ENCODE measurements at places on chromosomes 2 and 18. TPM values are rescaled to one million over a fixed set of nuclear protein-coding genes. Genes with fewer than 3 reads are reported as not detected.

The ITGB6 gene
- total RNA-seq = 0.33 TPM

GRCh38 chr18:9103376-9103873 lies 926 bp downstream of the NDUFV2 start:
- peaks cover 8% of the 10 kb centered on the region for H3K36me3 ChIP-seq
- peaks cover 23% of the 10 kb centered on the region for H3K4me1 ChIP-seq
- DNase-seq = peak; percentile 29
- peak overlapping the region; percentile 93 for H3K27ac ChIP-seq

DNA sequence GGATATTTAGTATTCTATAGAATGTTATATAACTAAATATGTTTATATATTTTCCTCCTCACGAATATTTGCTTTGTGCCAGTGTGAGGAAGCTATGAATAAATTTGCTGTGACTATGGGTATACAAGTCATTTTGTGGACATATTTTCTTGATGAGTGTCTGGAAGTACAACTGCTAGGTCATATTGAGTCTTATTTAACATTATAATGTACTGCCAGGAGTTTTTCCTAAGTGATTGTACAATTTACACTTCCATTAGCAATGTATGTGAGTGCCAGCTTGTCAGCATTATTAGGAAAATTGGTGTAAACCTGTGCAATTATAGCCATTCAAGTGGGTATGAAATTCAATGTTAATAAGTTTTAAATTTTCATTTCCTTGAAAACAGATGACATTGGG lies 1328.9 kb upstream of the TMEFF2 start:
- H3K27me3 ChIP-seq = no peaks in the 10 kb centered on the region
- H3K27ac ChIP-seq = no peak overlapping the region
- H3K4me3 ChIP-seq = no peak overlapping the region
- H3K4me1 ChIP-seq = no peaks in the 10 kb centered on the region
- no peak for DNase-seq

DNA sequence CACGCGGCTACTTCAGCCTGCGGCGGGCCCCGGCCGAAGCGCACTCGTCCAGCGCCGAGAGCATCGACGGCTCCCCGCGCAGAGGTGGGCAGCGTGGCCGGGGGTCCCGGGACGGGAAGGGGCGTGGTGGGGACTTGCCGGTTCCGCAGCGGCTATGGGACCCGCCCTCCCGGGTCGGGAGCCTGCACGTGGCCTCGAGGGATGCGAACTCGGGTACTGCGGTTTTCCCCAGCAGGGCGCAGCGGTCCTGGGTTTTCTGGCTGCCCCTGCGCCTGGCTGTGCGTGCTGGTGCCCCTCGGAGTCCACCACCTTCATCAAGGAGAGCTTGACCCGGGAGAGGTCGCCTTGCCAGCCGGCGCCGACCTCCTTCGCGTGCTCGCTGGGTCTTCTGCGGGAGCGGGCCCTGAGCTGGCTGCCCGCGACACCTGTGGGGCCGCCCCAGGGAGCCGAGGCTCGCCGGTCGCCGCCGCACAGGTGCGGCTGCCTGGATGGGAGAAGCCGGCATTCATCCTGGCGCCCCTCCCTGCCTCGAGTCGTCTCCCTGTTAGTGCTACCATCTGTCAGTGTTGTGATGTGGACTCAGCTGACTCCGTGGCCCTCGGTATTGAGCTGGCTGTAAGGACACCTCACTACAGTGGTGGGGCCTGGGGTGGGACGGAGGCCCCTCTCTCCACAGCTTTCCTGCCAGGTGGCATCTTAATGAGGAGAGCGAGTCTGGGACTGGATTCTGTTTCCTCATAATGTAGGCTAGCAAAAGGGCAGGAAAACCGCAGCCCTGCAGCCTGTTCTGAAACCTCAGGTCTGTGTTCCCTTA lies 177.3 kb downstream of the AGAP1 start:
- no peaks in the 10 kb centered on the region for H3K36me3 ChIP-seq
- H3K27me3 ChIP-seq = peaks cover 54% of the 10 kb centered on the region
- DNase-seq = no peak
- no peak overlapping the region for H3K4me3 ChIP-seq

The ANKAR gene
- 10.0 TPM for total RNA-seq

DNA sequence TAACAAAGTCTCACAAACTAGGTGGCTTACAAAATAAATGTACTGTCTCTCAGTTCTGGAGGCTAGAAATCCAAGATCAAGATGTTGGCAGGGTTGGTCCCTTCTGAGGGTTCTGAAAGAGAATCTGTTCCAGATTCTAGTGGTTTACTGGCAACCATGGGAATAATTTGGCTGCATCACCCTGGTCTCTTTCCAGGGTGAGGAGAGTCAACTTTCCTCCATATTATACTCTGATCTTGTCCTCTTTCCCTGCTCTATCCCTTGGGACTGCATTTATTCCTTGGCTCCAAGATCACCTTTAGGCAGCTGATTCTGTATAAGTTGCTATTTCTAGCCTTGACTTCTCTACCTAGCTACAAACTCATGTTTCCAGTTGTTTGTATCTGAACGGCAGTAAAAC lies 35.2 kb downstream of the SLC40A1 start:
- H3K4me3 ChIP-seq = no peak overlapping the region
- no peak for DNase-seq
- no peaks in the 10 kb centered on the region for H3K27me3 ChIP-seq
- no peaks in the 10 kb centered on the region for H3K36me3 ChIP-seq
- no peaks in the 10 kb centered on the region for H3K4me1 ChIP-seq

DNA sequence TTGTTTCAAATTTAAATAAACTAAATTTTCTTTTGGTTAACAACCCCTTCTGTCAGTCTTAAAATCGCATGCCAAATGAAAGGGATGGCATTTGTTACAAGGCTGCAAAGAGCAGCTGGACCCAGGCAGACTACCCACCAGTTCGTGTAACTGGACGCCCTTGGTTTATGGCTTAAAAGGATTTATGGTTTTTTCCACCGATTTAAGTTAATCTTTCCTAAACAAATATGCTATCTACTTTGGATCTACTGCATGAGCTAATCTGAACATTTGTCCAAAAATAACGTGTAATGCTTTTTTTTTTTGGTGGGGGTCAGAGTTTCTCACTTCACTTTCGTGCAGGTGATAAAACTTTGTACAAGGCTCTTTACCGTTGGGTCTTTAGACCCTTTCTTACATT lies 62.9 kb downstream of the DIS3L2 start:
- DNase-seq = no peak
- H3K27me3 ChIP-seq = no peaks in the 10 kb centered on the region
- no peak overlapping the region for H3K4me3 ChIP-seq
- H3K4me1 ChIP-seq = no peaks in the 10 kb centered on the region
- peaks cover 35% of the 10 kb centered on the region for H3K36me3 ChIP-seq
- no peak overlapping the region for H3K27ac ChIP-seq
